8988T (cell line): ENCODE measurements at places on chromosomes 3 and 15.

DNA sequence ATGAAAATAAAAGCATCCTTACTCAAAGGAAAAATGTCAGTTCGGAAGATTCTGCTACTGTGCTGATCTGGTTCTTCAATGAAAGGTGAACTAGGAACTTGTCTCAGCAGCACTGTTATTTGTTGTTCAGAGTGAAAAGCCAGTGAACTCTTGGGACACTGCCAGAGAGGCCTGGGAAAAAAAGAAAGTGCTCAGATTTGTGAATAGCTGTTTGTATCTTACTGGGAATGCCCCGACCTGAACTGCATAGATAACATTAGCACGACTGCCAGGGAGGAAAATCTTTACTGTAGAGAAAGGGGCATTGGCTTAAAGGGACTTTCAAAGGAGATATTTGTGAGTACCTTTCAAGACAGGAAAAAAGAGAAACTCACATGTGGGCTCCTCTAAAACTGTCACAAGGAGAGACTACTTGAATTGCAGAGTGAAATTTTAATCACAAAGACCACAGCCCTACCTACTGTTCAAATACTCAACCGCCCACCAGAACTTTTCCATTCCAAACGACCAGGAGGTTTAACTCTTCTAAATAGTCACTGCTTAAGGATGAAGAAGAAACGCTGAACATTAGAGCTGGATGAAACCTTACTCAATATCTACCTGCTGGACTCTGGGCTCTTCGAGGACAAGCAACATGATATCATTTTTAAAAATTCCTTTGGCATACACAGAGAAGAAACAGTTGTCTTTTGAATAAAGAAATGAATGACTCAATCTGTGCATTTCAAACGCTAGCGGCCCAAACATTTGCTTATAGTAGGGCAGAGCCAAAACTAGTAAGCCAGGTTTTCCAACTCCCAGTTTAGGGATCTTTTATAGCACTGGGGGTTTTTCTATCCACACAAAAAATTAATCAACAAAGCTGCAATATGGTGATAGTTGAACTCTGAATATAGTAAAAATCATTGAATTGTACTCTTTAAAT lies 13.4 kb downstream of the TAMM41 start:
- no peak for DNase-seq

- DNase-seq = no peak
Measured at GRCh38 chr3:193814166-193814892, 221.3 kb downstream of the OPA1 start.

DNA sequence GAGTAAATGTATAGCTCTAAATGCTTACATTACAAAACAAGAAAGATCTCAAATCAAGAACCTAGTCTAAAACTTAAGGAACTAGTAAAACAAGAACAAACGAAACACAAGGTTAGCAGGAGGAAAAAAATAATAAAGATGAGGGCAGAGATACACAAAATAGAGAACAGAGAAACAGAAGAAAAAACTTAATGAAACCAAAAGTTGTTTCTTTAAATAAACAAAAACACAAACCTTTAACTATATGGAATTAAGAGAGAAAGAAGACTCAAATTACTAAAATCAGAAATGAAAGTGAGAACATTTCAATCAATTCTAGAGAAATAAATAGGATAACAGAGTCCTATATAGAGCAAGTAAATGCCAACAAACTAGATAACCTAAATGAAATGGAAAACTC lies 59.6 kb downstream of the DLG1 start:
- no peak for DNase-seq

DNA sequence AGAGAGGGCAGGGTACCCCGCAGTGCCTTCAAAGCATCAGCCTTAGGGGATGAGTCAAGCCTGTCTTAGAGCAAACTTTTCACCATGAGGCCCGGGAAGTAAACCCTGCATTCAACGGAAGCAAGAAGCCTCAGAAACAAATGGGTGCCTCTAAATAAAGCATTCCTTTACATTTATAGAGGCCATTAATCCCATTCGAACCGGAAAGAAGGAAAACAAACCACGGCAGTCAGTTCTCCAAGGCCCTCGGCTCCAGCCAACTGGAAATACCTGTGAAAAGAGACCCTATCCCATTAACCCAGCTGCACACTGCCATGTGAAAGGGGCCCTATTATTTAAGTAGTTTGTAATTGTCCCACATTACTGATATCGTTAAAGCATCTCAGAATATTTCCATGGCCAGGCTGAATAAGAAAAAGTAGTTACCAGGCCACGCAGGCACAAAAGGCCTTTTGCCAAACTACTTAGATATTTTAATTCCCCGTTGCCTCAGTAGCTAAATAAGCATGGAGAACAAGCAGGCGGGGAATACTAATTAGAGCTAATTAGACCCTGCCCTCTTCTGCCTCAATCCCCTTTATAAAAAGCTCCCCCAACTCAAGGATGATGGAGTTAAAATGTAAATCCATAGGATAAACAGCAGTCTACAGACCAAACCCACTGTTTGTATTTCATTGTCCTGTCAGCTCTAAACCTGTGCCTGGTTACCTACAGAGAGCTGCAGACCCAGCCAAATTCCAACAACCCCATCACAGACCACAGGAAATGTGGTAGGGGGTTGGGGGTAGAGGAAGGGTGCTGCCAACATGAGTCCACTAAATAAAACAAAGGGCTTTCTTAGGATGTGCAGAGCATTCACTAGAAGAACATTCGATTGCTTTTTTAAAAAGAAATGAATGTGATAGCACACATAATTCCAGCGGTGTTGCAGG lies 4.1 kb downstream of the ITGB5 start:
- DNase-seq = no peak

GRCh38 chr3:13821126-13821525 lies 58.7 kb downstream of the WNT7A start:
- DNase-seq = no peak

GRCh38 chr3:173733029-173733652 lies 335.6 kb downstream of the NLGN1 start:
- no peak for DNase-seq

DNA sequence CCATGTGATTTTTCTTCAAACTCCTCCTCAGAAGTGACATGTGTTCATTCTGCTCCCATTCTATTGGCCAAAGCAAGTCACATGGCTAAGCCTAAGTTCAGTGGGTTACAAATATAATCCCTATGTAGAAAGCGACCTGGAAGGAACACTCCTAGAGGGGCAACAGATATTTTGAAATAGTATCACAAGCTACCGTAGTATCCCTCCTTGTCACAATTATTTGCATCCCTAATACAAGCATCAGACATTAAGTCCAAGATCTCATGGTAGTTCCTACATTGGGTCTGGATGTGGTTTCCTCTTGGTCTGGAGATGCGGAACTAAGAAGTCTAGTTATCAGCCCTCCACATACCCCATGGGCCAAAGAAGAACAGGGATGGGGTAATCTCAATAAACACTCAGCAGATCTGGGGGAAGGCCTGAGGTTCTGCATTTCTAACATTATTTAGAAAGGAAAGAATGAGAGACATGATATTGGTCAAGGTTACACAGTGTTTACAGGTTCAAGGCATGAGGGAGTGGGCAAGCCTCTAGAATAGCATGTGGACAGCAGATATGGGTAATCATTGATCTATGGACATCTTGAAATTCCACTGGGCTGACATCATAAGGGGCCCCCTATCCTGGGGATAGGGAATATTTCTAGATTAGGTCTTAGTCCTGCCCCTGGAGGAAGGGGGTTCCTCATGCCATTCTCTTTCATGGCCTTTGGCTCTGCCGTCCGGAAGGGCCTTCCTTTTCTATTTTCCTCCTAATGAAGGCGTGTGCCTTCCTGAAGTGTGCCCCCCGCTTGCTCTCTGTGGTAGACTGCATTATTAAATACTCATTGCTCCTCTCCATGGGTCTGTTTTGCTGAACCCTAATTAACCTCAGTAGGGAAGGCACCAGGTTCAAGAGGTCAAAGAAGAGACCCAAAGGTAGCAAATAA lies 17.8 kb upstream of the ABHD2 start:
- DNase-seq = no peak

DNA sequence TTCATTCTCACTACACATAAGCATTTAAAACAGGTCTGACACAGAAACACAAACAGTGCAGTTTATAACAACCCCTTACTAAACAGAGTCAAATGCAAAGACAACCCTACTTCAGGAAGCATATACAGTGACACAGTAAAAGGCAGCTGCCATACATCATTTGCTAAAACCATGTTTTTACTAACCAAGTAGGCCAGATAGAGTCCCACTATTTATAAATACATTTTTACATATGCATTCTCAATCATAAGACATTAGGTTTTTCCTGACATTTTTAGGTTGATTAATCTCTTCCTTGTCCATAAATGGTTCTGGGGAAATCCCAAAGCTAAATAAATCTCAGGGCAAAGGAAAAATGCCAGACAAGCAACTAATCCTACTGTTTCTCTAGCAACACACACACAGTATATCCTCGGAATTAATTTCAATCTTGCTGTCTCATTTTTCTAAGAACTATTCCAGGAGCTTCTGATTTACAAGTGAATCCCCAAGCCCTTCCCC lies 39.0 kb downstream of the CHAC1 start:
- DNase-seq = no peak

- DNase-seq = no peak
Measured at GRCh38 chr3:38985581-38985980, 66.2 kb downstream of the SCN11A start.
